ENCODE measurements at places on chromosomes 7 and 10. TPM values are rescaled to one million over a fixed set of nuclear protein-coding genes. Genes with fewer than 3 reads are reported as not detected.

GRCh38 chr10:8927705-8928104 lies 873.2 kb downstream of the GATA3 start:
- no peak for DNase-seq

- DNase-seq = no peak
These were observed 16.2 kb downstream of the PFKFB3 start for GRCh38 chr10:6218692-6219493.

DNA sequence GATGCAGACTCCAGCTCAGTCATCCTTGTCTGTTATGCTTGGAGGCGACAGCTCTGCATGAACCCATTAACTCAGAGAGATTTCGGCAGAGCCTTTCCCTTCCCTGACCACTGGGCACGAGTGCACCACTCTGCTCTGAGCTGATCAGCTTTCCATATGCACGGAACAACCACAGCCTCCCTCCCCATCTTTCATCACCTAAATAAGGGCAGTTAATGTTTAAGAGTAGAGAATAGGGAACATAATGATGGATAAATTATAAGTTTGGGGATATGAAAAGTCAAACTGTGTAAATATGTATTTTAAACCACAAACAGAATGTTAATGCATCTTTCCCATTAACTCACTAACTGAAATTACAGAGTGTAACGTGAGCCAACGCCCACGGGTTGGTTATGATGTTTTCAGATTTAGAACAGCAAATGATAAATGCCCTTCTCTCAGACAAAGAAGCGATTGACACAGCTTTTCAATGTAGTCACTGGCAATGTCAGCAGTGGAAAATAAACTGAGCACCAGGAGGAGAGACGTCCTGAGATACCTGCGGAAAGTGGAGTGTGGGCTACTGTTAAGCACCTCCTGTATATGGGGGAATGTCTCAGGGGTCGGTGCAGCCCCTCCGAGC lies 658.2 kb downstream of the LRMDA start:
- DNase-seq = no peak

DNA sequence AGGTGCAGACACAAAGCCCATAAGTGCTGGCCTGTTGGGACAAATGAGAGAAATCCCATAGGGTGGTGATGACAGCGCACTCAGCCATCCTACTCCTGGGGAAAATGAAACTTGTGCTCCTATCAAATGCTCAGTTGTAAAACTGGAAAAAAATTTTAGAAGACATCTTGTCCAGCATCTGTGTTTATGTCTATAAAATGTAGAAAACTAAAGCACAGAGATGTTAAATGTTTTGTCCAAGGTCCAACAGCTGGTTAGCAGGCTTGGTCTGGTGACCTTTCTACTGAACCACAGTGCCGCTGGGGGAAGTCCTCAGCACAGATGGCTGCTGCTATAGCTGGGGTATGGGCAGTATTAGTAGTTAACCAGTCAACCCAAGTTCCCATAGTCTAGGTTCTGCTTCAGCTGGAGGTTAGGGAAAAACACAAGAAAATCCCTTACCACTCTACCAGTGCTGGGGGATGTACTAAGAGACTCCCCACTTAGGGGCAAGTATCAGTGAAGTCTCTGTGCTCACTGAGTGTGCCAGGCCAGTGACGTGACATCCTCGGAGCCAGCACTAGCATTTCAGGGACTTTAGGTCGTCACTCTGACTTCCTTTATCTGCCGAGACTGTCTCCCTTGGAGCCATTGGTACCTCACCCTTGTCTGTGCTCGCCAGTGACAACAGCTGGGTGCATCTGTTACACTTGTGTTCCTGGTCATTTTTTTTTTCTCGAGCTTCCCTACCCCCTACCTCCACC lies 1.9 kb downstream of the TSPAN33 start:
- DNase-seq = no peak

DNA sequence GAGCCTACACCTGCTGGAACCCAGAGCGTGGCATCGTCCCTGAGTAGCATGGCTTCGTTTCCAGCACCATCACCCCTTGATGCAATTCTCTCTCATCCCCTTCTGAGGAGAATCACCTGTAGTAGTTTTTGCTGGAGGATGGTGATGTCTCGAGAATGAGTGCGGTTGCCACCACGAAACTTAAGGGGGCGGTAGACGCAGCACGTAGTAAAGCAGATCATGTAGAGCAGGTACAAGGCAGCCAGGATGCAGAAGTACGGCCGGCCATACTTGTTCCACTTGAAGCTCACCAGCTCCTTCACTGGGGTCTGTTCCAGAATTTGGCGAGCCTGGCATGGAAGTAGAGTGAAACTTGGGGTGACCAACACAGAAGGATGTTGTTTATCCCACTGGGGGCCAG lies 8.1 kb downstream of the TRPV5 start:
- DNase-seq = no peak

DNA sequence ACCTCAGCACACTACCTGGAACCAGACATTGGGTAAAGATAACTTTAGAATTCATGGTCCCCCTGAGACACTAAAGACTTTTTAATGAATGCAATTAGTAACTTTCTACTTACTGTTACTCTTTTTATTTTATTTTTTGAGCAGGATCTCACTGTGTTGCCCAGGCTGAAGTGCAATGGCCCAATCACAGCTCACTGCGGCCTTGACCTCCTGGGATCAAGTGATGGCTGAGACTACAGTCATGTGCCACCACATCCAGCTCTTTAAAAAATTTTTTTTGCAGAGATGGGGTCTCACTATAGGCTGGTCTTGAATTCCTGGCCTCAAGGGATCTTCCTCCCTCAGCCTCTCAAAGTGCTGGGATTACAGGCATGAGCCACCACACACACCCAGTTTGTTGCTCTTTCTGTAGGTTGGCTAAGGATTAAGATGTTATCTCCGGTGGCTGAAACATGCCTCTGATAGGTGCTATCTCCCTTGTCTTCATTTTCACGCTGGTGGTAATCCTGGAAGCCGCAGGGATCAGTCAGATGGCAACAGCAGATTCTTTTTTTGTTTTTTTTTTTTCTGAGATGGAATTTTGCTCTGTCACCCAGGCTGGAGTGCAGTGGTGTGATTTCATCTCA lies 128.3 kb downstream of the TCF7L2 start:
- no peak for DNase-seq

Gene EVX1
- total RNA-seq = not detected

All from spleen (tissue), 13 donors.